Astrocyte (in vitro differentiated cells and primary cell): ENCODE measurements at places on chromosomes 3 and 15. TPM values are rescaled to one million over a fixed set of nuclear protein-coding genes. Genes with fewer than 3 reads are reported as not detected.

Gene SLC2A2
- total RNA-seq, result not detected in 2 replicates

Gene ST3GAL6
- 4.4 and 4.8 TPM in 2 replicates for total RNA-seq

Gene MYZAP
- total RNA-seq, result 0.41 TPM in 1 of 2 replicates, not detected in the other

Gene NME9
- 0.54 and 0.62 TPM in 2 replicates for total RNA-seq

- DNase-seq, result no peak
These were observed 483.2 kb upstream of the FRG2C start for GRCh38 chr3:75180945-75181298.

DNA sequence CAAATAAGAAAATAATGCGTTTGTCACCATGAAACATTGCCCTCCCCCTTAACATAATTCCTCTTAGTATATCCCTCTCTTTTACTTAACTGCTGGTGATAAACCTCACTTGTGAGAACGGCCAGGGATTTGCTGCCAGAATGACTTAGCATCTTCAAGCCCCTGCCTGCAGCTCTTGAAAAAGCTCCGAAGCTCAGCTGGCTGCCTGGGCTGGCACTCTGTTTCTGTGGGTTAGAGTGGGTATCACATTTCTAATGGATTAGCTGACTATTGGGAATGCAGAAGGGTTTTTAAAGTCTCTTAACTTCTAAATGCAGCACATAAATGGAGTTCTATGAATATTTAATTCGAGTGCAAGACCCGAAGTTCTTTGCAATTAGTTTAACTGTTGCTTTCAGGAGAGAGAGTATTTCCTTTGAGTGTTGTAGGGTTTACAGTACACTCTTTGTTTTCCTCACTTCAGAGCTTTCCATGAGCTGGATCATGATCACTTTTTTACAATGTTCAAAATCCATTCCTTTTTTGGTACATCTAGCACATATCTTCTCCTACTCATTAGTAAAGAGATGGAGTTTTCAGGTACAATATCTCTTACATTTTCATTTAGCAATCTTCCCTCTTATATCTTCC, 124.7 kb upstream of the RBMS3 start:
- no peak for DNase-seq

DNA sequence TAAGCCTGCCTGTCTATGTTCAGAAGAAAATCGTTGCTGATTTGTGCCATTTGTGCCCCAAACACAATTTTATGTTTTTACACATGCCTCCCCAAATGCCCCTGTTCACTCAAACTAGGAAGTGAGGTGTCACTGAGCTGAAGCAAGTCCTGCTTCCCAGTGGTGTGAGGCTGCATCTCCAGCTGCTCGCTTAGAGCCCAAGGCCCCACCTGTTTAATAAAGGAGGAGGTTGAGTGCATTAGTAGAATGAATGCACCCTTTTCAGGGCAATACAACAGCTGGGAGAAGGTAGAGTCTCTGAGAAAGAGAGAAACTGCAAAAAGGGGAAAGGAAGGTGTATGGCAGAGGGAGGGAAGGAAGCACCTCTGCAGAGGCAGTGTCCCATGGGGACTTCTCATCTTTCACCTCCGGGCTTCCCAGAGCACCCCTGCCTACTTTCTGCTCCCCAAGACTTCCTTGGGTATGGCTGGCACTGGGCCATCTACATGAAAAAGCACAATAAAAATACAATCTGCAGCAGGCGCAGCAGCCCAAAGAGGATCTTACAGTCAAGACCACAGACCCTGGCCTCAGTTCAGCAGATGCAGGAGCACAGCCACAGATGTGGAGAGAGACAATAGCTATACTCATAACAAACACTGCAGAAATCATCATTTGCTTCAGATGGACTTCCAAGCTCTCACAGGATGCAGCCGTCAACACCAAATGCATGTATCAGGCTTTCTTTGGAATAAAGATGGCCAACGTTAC, 165.9 kb downstream of the POLR2M start:
- no peak for DNase-seq

DNA sequence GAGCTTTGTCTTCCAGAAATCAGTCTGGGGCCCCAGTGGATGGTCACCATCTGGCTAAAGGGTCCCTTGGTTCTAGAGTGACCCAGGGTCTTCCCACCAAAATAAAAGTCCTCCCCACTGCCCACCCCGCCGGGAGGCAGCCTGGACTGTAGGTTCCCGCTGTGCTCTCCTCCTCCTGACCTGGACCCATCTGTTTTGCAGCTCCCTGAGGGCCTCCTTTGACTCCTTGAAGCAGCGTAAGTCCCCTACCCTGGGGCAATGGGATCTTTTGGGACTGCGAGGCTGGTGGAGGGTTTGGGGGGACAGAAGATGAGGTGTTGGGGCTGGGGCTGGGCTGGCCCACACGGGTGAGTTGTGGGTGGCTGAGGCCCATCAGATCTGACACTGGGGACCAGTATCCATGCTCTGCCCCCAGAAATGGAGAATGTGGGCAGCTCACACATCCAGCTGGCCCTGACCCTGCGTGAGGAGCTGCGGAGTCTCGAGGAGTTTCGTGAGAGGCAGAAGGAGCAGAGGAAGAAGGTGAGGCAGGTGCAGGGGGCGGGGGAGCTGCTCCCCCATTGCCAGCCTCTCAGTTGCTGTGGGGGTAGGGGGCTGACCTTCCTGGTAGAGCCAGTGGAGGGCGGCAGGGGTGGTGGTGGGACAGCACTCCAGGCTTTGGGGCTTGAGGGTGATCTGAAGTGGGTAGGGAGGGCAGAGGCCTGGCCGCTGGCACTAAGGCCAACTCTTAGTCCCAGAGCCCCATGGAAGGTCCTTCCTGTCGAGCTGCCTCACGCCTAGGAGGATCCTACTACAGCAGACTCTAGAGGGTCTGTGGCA, 30.4 kb downstream of the PSTPIP1 start:
- DNase-seq, result no peak

DNA sequence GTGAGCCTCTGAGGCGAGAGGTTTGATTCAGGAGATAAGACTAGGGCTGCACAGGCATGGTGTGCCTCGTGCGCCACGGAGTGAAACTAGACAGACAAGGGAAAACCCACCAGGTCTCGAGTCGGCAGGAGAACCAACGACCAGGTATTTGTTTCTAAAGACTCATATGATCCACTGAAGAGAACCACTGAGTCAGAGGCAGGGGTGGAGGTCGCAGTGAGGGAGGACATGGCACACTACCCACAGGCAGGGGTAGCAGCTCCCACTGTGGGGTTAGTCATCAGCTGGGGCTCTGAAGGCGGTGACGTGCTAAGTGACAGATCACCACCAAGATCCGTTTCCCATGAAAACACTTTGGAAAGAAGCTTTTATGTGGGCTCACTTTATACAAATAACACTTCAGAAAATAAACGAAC, 45.7 kb downstream of the CHSY1 start:
- DNase-seq, result peak; percentile 88

GRCh38 chr15:98927022-98927421, 80.6 kb downstream of the PGPEP1L start:
- DNase-seq, result no peak

GRCh38 chr3:101643861-101644613, 32.9 kb downstream of the ZBTB11 start:
- DNase-seq, result peak; percentile 74

DNA sequence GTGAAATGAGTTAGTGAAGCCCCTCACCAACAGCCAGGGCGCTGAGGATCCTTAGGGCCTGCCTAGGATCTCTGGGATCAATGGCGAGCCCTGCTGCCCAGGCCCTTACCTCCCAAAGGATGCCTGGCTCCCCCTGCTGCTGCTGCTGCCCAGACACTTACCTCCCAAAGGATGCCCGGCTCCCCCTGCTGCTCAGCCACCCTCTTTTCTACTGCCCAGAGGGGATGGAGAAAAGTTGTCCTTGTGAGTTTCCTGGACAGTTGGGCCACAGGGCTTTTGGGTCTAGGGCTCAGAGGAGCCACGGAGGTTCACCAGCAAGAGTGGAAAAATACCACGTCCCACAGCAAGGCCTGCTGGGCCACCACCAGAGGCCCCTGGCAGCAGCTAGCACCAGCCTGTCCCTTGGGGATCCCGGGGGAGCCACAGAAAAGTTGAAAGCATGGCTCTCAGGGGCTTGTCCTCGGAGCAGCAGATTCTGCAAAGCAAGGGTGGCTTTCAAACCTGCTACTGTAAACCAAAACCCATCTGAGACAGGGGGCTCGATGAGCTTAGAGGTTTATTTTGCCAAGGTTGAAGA, 59.4 kb downstream of the SLC6A6 start:
- DNase-seq, result peak; percentile 52

DNA sequence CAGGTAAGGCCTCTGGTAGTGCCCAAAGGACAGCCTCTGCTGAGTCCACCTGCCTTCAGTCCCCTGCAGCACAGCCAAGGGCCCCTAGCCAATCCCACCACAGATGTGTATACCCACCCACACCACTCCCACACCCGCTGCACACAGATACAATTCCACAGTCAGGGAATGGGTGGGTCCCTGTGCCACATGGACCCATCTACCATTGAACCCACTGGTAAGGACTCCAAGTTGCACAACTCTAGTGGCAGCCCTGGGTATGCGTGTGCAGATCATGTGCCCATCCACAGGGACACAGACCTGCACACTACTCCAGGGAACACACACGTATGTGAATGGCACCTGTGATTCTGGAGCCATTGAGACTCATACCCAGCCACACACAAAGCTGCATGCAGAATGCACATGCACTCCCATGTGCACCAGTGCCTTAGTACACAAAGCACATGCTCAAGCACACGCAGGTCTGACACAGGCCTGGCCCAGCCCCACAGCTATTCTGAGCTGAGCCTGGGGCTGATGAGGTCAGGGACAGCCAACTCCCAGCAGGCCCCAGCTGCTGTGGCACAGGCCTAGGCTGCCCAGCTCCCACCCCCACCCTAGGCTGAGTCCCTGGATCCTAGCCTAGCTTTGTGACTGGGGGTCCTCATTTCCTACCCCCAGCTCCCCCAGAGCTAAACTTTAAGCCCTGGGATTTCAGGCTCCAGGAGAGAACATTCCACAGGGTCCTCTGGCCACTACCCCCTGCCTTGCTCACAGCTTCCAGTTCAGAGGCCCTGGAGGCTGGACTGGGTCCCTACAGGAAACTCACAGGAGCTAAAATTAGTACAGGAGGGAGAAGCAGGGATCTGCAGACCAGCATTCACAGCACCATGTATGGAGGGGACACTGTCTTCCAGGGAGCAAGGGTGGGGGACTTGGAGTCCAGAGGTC, 2.7 kb upstream of the ALS2CL start:
- DNase-seq, result no peak

GRCh38 chr3:182973047-182973446, 7.3 kb downstream of the DCUN1D1 start:
- DNase-seq, result no peak

DNA sequence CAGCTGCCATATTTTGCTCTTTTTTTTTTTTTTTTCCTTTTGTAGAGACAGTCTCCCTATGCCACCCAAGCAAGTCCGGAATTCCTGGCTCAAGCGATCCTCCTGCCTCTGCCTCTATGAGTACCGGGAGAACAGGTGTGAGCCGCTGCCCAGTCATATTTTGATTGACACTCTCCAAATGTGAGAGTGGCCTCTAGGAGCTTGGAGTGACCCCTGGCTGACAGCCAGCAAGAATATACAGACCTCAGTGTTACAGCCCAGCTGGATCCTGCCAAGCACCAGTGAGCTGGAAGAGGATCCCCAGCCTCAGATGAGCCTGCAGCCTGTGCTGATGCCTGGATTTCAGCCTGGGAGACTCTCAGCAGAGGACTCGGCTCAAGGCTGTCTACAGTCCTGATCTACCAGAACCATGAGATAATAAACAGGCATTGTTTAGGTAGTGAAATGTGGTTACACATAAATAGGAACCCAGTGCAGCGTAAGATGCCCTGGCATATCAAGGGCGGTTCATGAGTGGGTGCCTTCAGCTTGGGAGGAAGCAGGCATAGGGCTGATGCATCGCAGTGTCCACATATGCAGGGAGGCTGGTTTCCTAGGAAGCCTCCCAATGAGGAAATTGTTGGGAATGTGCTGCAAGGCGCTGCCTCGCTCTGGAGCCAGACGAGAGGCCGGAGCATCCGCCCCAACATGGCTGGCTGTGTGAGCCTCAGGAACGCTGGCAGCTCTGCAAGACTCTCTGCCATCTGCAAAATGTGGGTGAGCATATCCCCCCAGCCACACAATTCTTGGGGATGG, 38.9 kb upstream of the ATP10A start:
- no peak for DNase-seq

DNA sequence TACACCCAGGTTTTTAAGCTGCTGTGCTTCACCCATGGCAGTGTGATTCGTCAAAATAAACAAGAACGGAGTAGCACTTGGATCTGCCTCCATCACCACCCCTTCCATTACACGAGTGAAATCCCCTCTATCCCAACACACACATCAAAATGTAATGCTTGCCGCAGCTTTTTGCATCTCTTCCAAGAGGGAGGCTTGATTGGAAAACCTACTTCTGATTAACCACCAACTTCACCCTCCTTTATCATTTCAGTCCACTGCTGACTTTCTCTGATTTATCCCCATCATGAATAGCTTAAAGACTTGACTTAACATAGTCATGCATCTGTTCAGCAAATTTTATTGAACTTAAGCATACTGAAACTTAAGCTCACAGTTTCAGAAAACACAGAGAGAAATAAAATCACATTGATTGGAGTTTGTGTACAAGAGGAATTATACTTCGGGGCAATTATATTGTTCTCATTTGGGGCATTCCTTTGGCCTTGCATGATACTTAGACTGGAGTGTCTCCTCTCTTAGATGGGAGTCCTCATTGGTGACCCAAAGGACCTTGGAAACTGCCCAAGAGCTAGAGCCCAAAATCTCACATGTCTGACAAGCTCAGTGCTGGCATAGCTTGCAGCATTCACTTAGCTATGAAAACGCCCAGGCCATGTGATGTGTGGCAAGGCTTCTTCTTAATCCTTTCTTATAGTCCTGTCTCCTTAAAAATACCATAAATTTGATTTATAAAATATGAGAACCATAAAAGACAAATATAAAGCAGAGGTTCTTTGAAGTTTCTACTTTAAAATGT, 124.3 kb upstream of the UMPS start:
- no peak for DNase-seq

GRCh38 chr3:168888781-168889180, 774.7 kb downstream of the MECOM start:
- no peak for DNase-seq

DNA sequence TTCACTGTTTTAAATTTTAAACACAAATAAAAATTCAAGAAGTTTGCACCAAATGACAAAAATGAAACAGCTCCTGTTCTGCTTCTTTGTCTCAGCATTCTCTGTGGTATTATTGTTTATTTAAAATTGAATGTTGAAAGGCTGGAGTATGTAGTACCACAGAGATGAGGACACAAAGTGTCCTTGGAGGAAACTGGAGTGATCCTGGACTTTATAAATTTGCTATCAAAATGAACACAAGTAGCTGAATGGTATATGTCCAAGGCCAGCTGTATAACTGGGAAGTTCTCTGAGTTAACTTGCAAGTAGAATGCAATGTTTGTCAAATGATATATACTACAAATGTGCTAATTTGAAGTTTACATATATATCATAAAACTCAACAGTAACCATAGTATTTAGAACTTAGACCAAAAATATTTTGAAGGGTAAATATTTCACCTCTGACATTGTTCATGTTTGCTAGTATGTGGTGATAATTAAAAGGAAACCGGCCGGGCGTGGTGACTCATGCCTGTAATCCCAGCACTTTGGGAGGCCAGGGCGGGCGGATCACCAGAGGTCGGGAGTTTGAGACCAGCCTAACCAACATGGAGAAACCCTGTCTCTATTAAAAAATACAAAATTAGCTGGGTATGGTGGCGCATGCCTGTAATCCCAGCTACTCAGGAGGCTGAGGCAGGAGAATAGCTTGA, 12.3 kb downstream of the BTLA start:
- DNase-seq, result no peak

GRCh38 chr3:9914011-9914410, 2.9 kb upstream of the IL17RC start:
- DNase-seq, result no peak
